Stimulated activated CD8-positive, alpha-beta memory T cell treated with anti-CD3 and anti-CD28 coated beads, Interleukin-7, amount 100 ng/mL, for 1 hour (primary cell): ENCODE measurements at places on chromosomes 13 and 19.

DNA sequence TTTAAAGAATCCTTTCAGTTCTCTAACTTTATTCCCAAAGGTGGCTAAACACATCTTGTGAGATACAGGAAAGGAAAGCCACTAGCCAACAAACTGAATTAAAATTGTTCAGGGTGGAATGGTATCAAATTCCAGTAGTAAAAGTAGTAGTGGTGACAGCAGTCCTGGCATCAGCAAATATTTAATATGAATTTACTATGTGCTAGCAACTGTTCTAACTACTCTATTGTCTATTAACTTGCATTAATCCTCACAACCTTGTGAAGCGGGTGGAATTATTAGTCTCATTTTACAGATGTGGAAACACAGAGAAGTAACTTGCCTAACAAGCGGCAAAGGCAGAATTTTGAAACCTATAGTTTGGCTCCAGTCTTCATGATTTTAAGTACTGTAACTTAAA is 130.1 kb downstream of the KLF12 start:
- no peak for DNase-seq

DNA sequence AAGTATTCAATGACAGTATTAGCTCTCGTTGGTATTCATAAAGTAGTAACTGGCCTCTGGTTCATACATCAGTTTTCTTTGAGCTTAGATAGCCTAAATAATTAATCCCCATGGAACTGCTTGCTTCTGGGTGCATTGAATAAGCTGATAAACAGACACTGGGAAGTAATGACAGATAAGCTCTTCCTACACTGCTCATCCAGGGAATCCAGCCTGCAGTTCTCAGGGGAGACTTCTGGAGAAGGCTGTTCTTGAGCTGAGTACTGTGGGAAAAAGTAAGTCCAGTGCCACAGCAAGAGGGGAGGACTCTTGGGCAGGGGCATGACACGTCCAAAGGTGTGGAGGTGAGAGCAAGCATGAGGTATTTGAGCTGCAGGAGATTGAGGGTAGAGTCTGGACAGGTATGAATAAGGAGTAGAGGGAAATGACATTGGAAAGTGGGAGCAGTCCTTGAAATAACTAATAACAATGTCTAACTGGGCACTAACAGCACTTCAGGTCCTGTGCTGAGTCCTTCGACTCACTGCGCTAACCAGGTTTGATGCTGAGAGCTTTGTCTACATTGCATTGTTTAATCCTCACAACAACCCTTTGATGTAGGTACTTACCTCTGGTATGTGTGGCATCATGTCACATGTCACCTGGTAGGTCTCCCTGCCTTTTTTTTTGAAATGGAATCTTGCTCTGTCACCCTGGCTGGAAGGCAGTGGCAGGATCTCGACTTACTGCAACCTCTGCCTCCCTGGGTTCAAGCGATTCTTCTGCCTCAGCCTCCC is 7.2 kb downstream of the GARRE1 start:
- no peak for DNase-seq

- no peak for DNase-seq
Measured at GRCh38 chr13:108020027-108020426, 195.3 kb downstream of the LIG4 start.

DNA sequence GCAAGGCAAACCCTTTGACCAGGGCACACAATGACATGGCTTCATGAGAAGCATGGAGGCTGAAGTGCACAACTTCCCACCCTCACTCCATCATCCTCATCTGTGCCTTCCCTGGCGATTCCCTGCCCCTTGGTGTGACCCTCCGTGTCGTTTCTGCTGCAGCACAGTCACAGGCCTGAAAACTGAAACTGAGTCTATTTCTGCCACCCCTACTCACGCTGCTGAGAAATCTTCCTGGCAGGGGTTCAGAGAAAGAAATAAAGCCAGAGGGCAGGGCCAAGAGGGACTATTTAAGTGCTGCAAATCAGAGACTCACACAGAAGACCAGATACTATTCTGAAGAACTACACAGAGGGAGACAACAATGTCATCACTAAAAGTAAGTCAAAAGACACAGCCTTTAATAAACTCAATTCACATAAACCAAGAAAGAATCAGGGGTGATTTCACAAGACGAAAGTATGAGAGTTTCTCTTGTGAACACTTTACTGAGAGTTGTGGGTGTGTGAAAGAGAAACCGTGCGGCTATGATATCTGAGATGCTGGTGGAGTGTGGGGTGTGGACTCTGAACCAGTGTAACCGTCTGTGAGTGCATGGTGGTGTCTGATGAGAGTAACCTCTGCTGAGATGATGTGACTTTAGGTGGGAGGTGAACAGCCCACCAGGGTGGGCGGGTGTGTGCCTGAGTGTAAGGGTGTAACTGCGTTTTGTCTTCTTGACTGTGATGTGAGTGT is 23.5 kb downstream of the LGALS16 start:
- DNase-seq, result no peak

DNA sequence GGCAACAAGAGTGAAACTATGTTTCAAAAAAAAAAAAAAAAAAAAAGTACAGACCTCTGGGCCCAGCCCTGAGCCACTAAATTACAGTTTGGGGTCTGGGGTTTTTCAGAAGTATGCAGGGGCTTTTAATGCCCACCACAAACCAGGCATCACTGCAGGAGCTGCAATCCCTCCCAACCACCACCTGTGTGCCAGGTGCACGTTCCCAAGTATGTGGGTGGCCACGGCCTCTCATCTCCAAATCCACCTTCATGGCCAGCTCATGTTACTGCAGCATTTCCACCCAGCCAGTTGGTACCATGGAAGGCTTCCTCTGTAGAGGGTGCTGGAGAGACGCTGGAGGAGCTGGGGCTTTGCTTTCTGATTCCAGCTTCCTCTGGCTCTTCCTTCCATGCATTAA is 26.5 kb downstream of the CEP89 start:
- DNase-seq, result no peak

DNA sequence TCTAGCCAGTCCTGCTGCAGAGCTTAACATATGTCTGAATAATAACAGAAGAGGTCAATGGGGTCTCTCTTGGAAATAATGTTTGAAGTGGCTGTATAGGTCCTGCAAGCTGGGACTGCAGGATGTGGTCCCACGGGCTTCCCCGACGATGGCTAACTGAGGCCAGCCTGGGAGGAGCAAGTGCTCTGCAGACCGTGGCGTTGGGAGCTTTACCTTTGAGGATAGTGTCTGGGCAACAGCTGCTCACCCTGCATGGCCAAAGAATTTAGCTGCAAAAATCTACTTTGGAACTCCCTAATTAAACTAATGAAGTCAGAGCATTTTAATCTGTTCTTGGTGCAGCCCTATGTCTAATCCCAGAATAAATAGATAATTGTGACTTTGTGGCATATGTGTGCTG is 18.2 kb upstream of the AMER2 start:
- DNase-seq, result no peak

DNA sequence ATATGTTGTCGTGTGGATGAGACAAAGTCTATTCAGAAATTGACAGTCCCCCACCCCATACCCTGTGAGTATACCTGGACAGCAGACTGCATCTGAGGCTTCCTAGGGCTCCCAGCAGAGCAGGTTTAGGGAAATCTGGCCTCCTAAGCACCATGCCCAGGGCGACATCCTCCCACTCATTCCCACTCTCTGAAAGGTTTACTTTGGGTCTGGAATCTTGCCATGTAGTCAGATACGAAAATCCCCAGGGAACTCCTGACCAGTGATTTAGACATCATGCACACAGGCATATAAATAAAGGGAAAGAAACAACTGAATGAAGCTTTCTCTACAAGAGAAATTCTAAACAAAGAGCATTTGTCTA is 717 bp upstream of the NALCN start:
- DNase-seq, result no peak

DNA sequence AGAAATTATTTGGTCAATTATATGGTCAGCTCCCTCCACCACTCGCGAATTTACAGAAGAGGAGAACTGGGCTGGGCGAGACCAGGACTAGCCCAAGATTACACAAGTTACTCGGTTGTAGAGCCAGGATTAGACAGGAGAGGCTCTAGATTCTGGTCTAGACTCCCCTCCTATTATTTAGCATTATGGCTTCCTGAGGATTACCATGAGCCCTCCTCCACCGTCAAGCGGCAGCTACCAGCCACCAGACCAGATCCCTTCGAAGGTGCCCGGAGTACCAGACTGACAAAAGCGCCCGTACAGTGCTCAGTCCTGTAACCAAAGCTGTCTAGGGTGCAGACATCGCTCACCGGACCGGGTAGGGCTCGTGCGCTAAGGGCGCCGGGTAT is 497 bp upstream of the MLNR start:
- DNase-seq, result no peak

DNA sequence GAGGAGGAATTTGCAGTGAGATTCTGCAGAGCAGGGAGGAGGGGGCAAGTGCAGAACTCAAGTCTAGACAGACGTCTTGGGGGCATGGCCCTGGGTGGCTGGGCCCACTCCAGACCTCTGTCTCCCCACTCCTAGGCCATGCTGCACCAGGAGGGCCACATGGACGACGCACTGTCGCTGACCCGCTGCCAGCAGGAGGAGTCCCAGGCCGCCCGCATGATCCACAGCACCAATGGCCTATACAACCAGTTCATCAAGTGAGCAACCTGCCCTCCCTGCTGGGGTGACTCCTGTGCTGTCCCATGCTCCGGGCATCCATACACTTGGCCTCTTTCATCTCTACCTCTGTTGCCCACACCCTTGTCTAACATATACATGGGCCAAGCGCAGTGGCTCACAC is 18.1 kb downstream of the RYR1 start:
- no peak for DNase-seq

- no peak for DNase-seq
Measured at GRCh38 chr19:42155796-42156195, 23.6 kb upstream of the POU2F2 start.

DNA sequence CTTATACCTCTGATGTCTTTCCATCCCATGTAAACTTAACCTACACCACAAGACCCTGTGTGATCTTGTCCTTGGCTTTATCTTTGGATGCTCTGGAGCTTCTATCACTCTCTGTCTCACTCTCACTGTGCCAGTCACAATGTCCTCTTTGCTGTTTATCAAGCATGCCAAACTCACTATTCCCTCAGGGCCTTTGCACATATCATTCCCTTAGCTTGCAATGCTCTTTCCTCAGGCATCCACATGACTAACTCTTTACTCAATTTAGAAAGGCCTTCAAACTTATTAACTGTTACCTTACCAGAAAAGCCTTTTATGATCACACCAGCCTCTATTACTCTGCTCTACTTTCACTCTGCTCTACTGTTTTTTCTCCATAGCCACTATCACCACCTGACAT is 354.1 kb downstream of the RFC3 start:
- no peak for DNase-seq

DNA sequence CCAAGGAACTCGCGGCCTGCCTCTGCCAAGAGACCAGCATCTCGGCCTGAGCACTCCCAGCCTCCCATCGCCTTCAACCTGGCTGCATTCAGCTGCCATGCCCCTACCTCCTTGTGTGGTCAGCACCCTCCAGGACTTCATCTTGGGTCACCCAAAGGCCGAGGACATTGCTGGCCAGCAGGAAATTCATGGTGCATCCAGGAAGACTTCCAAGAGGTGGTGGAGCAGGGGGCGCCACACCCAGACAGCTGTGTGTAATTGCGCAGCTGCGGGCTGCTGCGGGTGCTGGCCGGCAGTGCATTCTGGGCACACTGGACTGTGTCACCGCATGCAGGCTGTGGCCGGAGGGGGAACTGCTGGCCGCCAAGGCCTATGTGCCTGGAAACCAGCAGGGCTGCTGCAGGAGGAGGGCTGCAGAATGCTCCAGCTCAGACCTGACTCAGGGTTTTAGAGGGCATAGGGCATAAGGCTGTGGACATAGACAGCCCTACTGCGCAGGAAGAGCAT is 164.3 kb upstream of the TUBA3C start:
- DNase-seq, result no peak

DNA sequence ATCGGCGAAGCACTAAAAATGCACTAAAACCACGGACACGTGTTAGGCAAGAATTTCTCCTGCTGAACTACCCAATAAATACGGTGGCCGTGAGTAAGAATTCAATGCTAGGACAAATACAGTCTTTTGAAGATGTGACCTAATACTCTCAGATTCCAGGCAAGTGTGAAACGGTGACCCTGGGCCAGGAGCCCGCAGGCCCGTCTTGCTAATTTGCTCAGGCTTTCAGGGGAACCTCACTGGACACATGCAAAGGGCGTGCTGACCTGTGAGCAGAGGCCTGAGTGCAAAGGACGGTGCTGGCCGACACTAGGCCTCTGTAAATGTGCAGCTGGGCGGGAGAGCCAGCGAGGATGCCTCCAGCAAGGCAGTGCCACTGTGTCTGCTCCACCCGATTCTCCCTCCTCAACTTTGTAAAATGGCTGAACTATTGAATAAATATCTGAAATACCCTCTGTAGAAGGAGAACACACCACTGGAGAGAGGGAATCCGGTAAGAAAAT is 70.1 kb downstream of the STK24 start:
- no peak for DNase-seq

DNA sequence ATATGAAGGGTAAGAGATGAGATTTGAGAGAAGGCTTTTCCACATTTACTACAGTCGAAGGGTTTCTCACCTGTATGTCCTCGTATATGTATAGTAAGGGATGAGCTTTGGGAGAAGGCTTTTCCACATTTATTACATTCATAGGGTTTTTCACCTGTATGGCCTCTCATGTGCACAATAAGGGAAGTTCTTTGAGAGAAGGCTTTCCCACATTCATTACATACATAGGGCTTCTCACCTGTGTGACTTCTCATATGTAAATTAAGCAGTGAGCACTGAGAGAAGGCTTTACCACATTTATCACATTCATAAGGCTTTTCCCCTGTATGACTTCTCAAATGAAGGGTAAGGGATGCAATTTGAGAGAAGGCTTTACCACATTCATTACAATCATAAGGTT is 41.8 kb downstream of the ZNF527 start:
- no peak for DNase-seq

- DNase-seq, result no peak
Measured at GRCh38 chr19:41893899-41894298, 10.9 kb downstream of the ARHGEF1 start.

- DNase-seq, result peak; percentile 64
Measured at GRCh38 chr19:46713781-46714443, 3.0 kb downstream of the PRKD2 start.

DNA sequence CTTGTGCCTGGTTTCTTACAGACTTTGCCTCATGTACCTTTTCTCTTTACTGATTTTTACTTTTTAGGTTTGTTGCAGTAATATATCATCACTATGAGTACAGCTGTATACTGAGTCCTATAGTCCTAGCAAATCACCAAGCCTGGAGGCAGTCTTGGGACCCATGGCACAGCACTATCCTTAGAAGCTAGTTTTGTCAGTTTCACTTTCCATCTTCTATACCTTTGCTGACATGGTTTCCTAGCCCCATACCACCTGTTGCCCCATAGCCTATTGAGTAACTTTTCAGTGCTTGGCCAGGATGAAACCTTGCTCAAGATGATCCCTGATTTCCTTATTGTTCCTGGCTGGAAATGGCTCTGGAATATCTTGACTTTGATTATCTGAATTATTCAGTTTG is 826.4 kb downstream of the GPC5 start:
- DNase-seq, result no peak

- DNase-seq, result no peak
Measured at GRCh38 chr13:98201984-98202383, 24.9 kb upstream of the RNF113B start.

GRCh38 chr19:37059142-37059541 is 19.1 kb upstream of the ZNF420 start:
- DNase-seq, result no peak

GRCh38 chr19:32178401-32178800 is 167.0 kb upstream of the ZNF507 start:
- no peak for DNase-seq
